Bronchial epithelial cell (primary cell): ENCODE measurements at places on chromosomes 12 and 14.
A peak's percentile ranks its signal among the peaks of the same experiment; 100 is the strongest.

GRCh38 chr14:34161351-34162082 is 210.6 kb upstream of the EGLN3 start:
- peak; percentile 92 for DNase-seq

DNA sequence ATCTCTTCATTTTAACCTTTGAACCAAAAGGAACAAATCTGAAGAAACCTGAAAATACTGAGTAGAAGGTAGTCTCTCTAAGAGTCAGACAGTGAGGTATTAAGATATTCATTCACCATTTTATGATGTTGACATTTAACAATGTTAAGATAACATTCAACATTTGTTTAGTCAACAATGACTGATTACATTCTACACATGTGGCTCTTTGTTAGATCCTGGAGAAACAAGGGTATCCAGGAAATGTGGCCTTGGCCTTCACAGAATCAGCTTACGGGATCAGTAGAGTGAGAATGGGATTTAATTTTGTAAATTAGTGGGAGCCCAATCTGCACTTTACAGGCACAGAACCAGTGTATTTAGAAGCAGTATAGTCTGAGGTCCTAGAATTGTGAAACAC is 355.5 kb downstream of the KCNH5 start:
- DNase-seq = peak; percentile 55

GRCh38 chr14:65472189-65472588 is 59.7 kb downstream of the FUT8 start:
- no peak for DNase-seq

DNA sequence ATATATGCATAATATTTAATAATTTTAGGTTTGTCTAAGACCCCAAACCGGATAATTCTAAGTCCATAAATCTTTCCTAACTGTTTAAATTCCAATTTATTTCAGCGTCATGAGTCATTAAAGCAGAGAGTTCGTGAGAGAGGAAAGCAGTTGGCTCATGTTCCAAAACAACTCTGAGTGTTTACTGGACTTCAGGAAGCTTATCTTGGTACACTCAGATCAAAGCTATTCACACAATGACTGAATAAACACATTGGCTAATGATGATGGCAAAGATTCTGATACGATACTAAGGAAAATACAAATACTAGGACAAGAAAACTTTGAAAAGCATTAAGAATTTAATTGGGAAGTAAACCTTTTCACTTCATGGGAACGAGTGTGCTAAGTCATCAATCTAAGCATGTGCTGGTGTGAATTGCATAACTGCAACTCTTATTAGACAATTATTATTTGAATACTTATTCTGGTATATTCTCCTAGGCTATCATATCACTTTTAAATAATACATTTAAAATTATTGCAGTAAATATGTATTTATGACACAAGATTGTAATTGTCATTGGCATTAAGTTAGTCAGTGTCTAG is 34.8 kb upstream of the CLEC14A start:
- peak; percentile 93 for DNase-seq

- peak; percentile 77 for DNase-seq
These were observed 55.7 kb upstream of the PLXNC1 start for GRCh38 chr12:94092516-94093241.

GRCh38 chr14:55381040-55381439 is 30.6 kb downstream of the ATG14 start:
- peak; percentile 17 for DNase-seq
